ENCODE measurements at places on chromosomes 5 and 9. TPM values are rescaled to one million over a fixed set of nuclear protein-coding genes. Genes with fewer than 3 reads are reported as not detected.
A peak's percentile ranks its signal among the peaks of the same experiment; 100 is the strongest.

Gene PCDHA7
- 0.15 TPM for total RNA-seq

Gene INPP5E
- 13.8 TPM for total RNA-seq

Gene MEIKIN
- not detected for total RNA-seq

GRCh38 chr9:73037613-73038012 lies 84.8 kb upstream of the ALDH1A1 start:
- peak overlapping the region; percentile 71 for H3K27ac ChIP-seq
- no peak overlapping the region for H3K4me3 ChIP-seq
- no peaks in the 10 kb centered on the region for H3K36me3 ChIP-seq
- DNase-seq, result no peak

Gene NTNG2
- total RNA-seq, result 5.0 TPM

- no peak overlapping the region for H3K27ac ChIP-seq
- H3K4me3 ChIP-seq, result no peak overlapping the region
- DNase-seq, result no peak
- no peaks in the 10 kb centered on the region for H3K36me3 ChIP-seq
- no peaks in the 10 kb centered on the region for H3K4me1 ChIP-seq
Observed at GRCh38 chr9:109602987-109603386, 104.9 kb upstream of the PTPN3 start.

Gene GFRA3
- 0.53 TPM for total RNA-seq

Gene LECT2
- not detected for total RNA-seq

Gene IL6ST
- 353 TPM for total RNA-seq

DNA sequence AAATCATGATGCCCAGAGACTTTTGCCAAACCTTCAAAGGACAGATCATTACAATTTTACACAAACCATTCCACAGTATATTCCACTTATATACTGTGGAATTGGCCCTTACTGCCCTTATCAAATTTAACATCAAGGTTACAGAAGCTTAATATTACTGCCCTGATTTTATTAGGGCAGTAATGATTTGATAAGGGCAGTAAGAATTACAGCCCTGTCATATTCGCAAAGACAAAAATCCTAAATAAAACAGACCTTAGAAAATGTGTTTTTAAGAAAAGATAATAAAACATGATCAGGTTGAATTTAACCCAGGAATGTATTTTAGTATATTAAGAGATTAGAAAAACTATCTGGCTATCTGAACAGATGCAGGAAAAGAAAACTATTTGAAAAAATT lies 7.7 kb upstream of the TMEM161B start:
- H3K36me3 ChIP-seq, result peaks cover 11% of the 10 kb centered on the region
- no peaks in the 10 kb centered on the region for H3K27me3 ChIP-seq
- H3K4me3 ChIP-seq, result no peak overlapping the region
- no peak for DNase-seq

DNA sequence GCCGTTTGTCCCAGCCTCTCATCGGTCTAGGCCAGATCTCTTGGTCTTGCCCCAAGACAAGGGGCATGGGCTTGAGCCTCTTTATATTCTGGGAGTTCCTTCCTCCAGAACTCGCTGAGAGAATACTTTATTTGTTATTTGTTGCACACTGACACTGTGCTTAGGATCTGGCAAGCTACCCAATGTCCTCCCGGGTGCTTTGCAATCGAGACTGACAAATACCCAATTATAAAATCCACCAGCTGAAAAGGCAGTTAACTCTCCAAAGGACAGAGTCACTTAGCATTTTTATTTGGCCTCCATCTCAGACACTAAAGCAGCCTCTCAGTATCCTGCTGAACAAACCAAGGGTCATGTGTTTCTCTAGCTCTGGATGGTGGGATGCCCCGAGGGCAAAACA lies 500.2 kb upstream of the DAP start:
- no peaks in the 10 kb centered on the region for H3K36me3 ChIP-seq
- no peak for DNase-seq
- H3K4me3 ChIP-seq, result no peak overlapping the region

DNA sequence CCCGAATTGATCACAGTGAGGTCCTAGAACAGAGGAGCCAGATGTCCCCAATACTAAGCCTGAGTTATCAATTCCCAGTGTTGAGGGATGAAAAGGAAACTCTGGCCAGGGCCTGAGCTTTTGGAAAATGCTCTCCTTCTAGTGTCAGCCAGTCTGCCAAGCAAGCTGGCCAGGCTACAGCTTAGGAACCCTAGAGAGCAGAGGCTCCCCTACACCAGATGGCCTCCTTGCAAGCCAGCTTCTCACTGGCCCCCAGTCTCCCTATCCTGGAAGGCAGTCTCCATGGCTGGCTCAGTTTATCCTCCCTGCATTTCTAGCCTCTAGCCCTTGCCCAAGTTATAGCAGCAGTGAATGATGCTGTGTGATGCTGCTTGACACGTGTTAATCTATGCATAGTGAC lies 204.7 kb upstream of the WWC1 start:
- DNase-seq, result no peak
- no peaks in the 10 kb centered on the region for H3K4me1 ChIP-seq
- H3K27me3 ChIP-seq, result no peaks in the 10 kb centered on the region
- no peaks in the 10 kb centered on the region for H3K36me3 ChIP-seq
- H3K27ac ChIP-seq, result no peak overlapping the region
- H3K4me3 ChIP-seq, result no peak overlapping the region

- no peak overlapping the region for H3K27ac ChIP-seq
- no peak overlapping the region for H3K4me3 ChIP-seq
- no peaks in the 10 kb centered on the region for H3K4me1 ChIP-seq
Observed at GRCh38 chr5:91848453-91848852, 465.3 kb upstream of the ARRDC3 start.

- no peaks in the 10 kb centered on the region for H3K27me3 ChIP-seq
- no peaks in the 10 kb centered on the region for H3K36me3 ChIP-seq
- H3K4me3 ChIP-seq, result no peak overlapping the region
- H3K27ac ChIP-seq, result no peak overlapping the region
Observed at GRCh38 chr5:92471861-92472260, 1088.7 kb upstream of the ARRDC3 start.

DNA sequence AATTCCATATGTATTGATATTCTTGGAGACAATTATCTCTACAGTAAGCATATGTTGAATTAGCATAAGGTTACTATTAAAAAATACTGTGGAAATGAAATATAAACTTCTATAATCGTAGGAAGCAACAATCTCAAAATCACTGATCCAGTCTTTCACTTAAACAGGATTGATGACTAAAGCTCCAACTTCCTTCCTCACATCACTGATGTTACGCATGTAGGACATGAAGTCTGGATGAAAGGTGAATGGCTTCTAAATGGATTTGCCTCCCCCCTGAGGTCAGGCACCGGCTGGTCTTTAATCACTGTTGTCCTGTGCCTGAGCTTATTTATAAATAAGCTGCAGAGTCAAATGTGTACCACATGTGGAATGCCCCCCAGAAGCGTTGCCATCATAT lies 157.1 kb upstream of the NFIB start:
- H3K4me1 ChIP-seq, result no peaks in the 10 kb centered on the region
- DNase-seq, result no peak
- H3K27ac ChIP-seq, result no peak overlapping the region

- no peak overlapping the region for H3K4me3 ChIP-seq
- peak overlapping the region; percentile 20 for H3K27ac ChIP-seq
- no peak for DNase-seq
- peaks cover 44% of the 10 kb centered on the region for H3K36me3 ChIP-seq
- H3K27me3 ChIP-seq, result no peaks in the 10 kb centered on the region
Observed at GRCh38 chr9:125147401-125147951, 4.1 kb upstream of the SCAI start.

DNA sequence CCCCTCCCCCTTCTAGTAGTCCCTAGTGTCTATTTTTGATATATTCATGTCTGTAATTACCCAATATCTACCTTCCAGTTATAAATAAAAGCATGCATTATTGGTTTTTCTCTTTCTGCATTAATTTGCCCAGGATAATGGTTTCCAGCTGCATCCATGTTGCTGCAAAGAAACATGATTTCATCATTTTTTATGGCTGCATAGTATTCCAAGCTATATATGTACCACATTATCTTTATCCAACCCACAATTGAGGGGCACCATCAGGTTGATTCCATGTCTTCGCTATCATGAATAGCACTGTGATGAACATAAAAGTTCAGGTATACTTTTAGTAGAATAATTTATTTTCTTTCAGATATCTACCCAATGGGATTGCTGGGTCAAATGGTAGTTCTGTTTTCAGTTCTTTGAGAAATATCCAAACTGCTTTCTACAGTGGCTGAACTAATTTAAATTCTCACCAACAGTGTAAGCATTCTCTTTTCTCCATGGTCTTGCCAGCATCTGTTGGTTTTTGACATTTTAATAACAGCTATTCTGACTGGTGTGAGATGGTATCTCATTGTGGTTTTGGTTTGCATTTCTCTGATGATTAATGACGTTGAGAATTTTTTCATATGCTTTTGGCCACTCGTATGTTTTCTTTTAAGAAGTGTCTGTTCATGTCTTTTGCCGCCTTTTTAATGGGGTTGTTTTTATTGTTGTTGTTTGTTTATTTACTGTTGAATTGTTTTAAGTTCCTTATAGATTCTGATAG lies 746.1 kb upstream of the MEF2C start:
- H3K27me3 ChIP-seq, result no peaks in the 10 kb centered on the region
- no peak overlapping the region for H3K27ac ChIP-seq
- H3K36me3 ChIP-seq, result no peaks in the 10 kb centered on the region

Gene LVRN
- total RNA-seq, result 1.3 TPM

DNA sequence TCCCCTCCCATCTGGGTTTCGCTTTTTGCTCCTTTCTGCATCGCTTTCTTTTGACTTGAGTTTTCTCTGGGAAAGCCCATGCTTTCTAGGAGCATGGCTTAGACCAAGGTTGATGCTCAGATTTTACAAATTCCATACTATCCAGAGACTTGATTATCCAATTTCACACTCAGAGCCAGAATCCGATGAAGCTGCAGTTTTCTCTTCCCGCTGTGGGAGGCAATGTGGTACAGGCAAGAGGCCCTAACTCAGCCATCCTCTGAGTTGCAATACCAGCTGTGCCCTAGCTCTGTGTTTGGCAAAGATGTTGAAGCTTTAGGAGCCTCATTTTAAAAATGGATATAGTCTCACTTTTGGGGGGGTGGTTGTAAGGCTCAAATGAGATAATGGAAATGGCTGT lies 85.1 kb downstream of the BRINP1 start:
- no peak for DNase-seq
- no peaks in the 10 kb centered on the region for H3K36me3 ChIP-seq
- H3K4me1 ChIP-seq, result no peaks in the 10 kb centered on the region
- H3K4me3 ChIP-seq, result no peak overlapping the region
- no peak overlapping the region for H3K27ac ChIP-seq

Gene SPATA31A3
- not detected for total RNA-seq

GRCh38 chr5:83256091-83256780 lies 178.9 kb downstream of the XRCC4 start:
- no peaks in the 10 kb centered on the region for H3K4me1 ChIP-seq
- no peak for DNase-seq
- H3K4me3 ChIP-seq, result no peak overlapping the region
- H3K27me3 ChIP-seq, result no peaks in the 10 kb centered on the region
- H3K36me3 ChIP-seq, result no peaks in the 10 kb centered on the region

GRCh38 chr5:76341651-76342334 lies 61.3 kb upstream of the IQGAP2 start:
- H3K4me3 ChIP-seq, result no peak overlapping the region
- no peaks in the 10 kb centered on the region for H3K4me1 ChIP-seq
- H3K36me3 ChIP-seq, result no peaks in the 10 kb centered on the region
- peak; percentile 49 for DNase-seq

Gene ARHGEF28
- 30.4 TPM for total RNA-seq

GRCh38 chr5:90871391-90871991 lies 312.9 kb downstream of the ADGRV1 start:
- no peaks in the 10 kb centered on the region for H3K36me3 ChIP-seq
- H3K27ac ChIP-seq, result no peak overlapping the region
- H3K4me3 ChIP-seq, result no peak overlapping the region
- H3K4me1 ChIP-seq, result peaks cover 21% of the 10 kb centered on the region
- no peaks in the 10 kb centered on the region for H3K27me3 ChIP-seq
- DNase-seq, result no peak

- H3K4me3 ChIP-seq, result no peak overlapping the region
- no peaks in the 10 kb centered on the region for H3K27me3 ChIP-seq
- H3K36me3 ChIP-seq, result peaks cover 7% of the 10 kb centered on the region
- H3K27ac ChIP-seq, result no peak overlapping the region
Observed at GRCh38 chr5:154042766-154043165, 4.0 kb downstream of the MFAP3 start.

Gene TMEM215
- total RNA-seq, result 0.09 TPM

Gene PCDHB12
- total RNA-seq, result 1.7 TPM

GRCh38 chr5:135650081-135650480 lies 71.3 kb upstream of the CXCL14 start:
- no peak overlapping the region for H3K4me3 ChIP-seq
- DNase-seq, result no peak
- H3K4me1 ChIP-seq, result no peaks in the 10 kb centered on the region
- H3K27me3 ChIP-seq, result no peaks in the 10 kb centered on the region
- no peak overlapping the region for H3K27ac ChIP-seq
- H3K36me3 ChIP-seq, result no peaks in the 10 kb centered on the region

Gene SLC6A18
- not detected for total RNA-seq

Gene ADGRD2
- total RNA-seq, result not detected

- peak; percentile 88 for DNase-seq
- peaks cover 21% of the 10 kb centered on the region for H3K4me1 ChIP-seq
- peak overlapping the region; percentile 58 for H3K4me3 ChIP-seq
- H3K36me3 ChIP-seq, result no peaks in the 10 kb centered on the region
- H3K27me3 ChIP-seq, result peaks cover 5% of the 10 kb centered on the region
- peak overlapping the region; percentile 59 for H3K27ac ChIP-seq
Observed at GRCh38 chr9:127608104-127608966, 3.7 kb upstream of the STXBP1 start.

Gene BTNL8
- 5.3 TPM for total RNA-seq

- no peak overlapping the region for H3K27ac ChIP-seq
- H3K4me1 ChIP-seq, result no peaks in the 10 kb centered on the region
- H3K27me3 ChIP-seq, result peaks cover 4% of the 10 kb centered on the region
- DNase-seq, result no peak
- no peak overlapping the region for H3K4me3 ChIP-seq
- no peaks in the 10 kb centered on the region for H3K36me3 ChIP-seq
Observed at GRCh38 chr9:16309082-16309468, 561.4 kb downstream of the BNC2 start.

GRCh38 chr5:81128416-81128815 lies 104.7 kb upstream of the CKMT2 start:
- no peak overlapping the region for H3K27ac ChIP-seq
- H3K27me3 ChIP-seq, result no peaks in the 10 kb centered on the region
- peaks cover 8% of the 10 kb centered on the region for H3K4me1 ChIP-seq
- H3K36me3 ChIP-seq, result no peaks in the 10 kb centered on the region

GRCh38 chr9:26261503-26262330 lies 583.5 kb upstream of the TUSC1 start:
- DNase-seq, result no peak
- H3K27ac ChIP-seq, result no peak overlapping the region
- no peaks in the 10 kb centered on the region for H3K36me3 ChIP-seq
- H3K27me3 ChIP-seq, result no peaks in the 10 kb centered on the region
- no peak overlapping the region for H3K4me3 ChIP-seq

Gene CNTNAP3B
- total RNA-seq, result 11.1 TPM

DNA sequence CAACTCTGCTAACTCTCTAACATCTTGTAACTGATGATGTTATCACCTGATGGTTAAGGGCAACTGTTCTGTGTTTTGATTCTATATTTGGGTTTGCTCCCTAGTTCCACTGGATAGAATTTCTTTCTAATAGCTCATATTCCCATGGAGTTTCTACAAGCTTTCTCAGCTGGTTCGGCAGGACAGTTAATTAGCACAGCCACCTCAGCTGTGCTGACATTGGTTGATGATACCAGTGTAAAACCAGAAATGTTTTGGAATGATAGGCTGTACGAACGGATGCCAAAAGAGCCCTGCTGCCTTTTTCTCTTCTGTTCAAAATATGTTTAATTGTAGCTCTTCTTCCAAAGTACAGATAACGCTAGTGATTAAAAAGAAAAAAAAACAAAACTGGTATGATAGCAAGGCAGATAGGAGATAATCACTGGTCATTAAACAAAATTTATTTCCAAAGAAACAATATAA lies 440.5 kb upstream of the ZNF608 start:
- no peaks in the 10 kb centered on the region for H3K4me1 ChIP-seq
- no peak overlapping the region for H3K4me3 ChIP-seq
- no peak for DNase-seq
- H3K27me3 ChIP-seq, result no peaks in the 10 kb centered on the region
- H3K36me3 ChIP-seq, result no peaks in the 10 kb centered on the region
- no peak overlapping the region for H3K27ac ChIP-seq
